Stimulated activated CD4-positive, alpha-beta T cell treated with anti-CD3 and anti-CD28 coated beads, Interleukin-1b, Interleukin-23, amount 100 ng/mL, for 1 hour (primary cell): ENCODE measurements at places on chromosomes 4 and X.

GRCh38 chr4:128303986-128304385, 16.4 kb upstream of the PGRMC2 start:
- DNase-seq: no peak

DNA sequence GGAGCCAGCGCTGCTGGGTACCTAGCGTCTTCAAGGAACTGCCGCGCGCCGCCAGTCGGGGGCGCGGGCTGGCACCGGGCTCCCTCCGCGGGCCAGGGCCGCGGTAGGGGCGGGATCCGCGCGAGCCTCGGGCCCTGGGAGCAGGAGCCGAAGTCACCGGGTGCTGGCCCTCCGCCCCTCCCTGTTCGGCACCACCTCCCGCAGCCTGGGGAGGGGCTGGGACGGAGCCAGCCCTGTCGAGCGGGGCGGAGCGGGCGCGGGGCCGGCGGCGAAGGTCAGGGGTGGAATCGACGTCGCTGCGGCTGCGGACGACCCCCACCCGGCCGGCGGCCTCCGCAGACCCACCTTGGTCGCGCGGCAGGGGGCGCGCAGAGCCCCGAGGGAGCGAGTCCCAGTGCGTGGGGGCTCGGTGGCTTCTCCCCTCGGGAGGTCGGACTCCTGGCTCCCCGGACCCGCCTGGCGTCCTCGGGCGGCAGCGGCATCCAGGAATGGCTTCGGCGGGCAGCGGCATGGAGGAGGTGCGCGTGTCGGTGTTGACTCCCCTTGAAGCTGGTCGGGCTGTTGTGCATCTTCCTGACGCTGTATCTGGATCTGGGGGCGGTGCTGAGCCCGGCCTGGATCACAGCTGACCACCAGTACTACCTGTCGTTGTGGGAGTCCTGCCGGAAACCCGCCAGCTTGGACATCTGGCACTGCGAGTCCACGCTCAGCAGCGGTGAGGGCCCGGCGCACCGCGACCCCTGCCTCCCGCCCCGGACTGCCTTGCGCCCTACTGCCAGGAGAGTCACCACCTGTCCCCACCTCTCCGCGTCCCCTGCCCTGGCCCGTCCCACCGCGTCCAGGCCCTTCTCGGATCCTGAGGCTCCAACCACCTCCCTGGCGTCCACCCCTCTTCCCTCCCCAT, 50.5 kb upstream of the FAM47C start:
- DNase-seq: no peak

- no peak for DNase-seq
These were observed 16.2 kb downstream of the ARHGEF38 start for GRCh38 chr4:105568584-105568983.

- no peak for DNase-seq
These were observed 15.0 kb downstream of the CLDN2 start for GRCh38 chrX:106935175-106935574.

- no peak for DNase-seq
These were observed 313.0 kb upstream of the SLC7A11 start for GRCh38 chr4:138555108-138555507.

GRCh38 chr4:141248486-141248885, 27.8 kb downstream of the ZNF330 start:
- DNase-seq: no peak

DNA sequence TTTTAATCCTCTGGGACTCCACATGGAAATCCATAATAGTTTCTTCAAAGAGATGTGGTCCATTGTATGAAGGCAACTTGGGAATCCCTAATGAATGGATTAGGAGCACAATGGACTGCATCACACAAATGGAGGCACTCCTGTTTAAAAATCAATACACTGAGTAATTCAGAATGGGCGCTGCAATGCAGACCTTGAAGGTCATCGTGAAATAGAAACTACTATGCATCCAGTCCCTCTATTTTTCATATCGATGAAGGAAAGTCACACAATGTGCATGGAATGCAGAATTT, 98.8 kb upstream of the EGFL6 start:
- no peak for DNase-seq

DNA sequence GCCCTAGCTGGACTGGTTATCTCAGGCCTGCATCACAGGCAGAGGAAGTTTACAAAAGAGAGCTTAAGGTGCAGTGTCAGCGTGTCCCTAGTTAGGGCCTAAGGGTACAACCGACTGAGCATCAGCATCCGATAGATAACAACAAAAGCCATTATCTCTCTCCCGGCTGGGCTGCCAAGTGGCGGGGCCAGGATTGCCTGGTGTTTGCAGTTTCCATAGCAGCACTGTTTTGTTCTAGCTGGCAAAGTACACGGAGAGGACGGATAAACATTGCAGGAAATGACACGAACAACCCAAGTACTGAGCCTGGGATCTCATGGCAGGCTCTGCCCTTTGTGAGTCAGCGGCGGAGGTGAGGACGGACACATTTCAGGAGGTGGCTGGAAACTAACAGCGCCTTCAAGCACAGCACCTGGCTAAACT, 104.7 kb upstream of the NOCT start:
- DNase-seq: no peak

GRCh38 chrX:46642145-46642544, 68.6 kb downstream of the CHST7 start:
- no peak for DNase-seq

DNA sequence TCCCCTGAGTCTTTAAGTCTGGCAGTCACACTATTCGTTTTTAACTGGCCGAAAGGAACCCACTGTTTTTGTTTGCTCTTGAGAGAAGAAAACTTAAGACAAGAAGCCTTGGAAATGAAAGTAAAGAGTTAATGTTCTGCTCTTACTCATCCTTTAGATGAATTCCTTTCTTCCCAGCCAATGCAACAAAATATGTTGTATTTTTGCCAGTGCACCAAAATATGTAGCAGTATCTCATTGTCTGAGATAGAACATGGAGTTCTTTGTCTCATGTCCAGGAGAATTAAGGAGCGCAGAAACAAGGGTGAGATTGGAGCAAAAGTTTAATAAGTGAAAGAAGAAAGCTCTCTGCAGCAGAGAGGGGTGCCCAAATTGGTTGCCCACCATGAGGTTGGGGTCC, 12.2 kb downstream of the TENT5D start:
- no peak for DNase-seq

- no peak for DNase-seq
These were observed 28.0 kb downstream of the JAKMIP1 start for GRCh38 chr4:6172093-6172926.

GRCh38 chrX:130336531-130336930, 3.2 kb upstream of the SLC25A14 start:
- DNase-seq: no peak

GRCh38 chrX:31374786-31375185, 302.9 kb upstream of the FTHL17 start:
- no peak for DNase-seq

- DNase-seq: no peak
These were observed 87.0 kb upstream of the FAT1 start for GRCh38 chr4:186810613-186811150.

- DNase-seq: no peak
These were observed 165.7 kb upstream of the CT83 start for GRCh38 chrX:116628464-116628863.

DNA sequence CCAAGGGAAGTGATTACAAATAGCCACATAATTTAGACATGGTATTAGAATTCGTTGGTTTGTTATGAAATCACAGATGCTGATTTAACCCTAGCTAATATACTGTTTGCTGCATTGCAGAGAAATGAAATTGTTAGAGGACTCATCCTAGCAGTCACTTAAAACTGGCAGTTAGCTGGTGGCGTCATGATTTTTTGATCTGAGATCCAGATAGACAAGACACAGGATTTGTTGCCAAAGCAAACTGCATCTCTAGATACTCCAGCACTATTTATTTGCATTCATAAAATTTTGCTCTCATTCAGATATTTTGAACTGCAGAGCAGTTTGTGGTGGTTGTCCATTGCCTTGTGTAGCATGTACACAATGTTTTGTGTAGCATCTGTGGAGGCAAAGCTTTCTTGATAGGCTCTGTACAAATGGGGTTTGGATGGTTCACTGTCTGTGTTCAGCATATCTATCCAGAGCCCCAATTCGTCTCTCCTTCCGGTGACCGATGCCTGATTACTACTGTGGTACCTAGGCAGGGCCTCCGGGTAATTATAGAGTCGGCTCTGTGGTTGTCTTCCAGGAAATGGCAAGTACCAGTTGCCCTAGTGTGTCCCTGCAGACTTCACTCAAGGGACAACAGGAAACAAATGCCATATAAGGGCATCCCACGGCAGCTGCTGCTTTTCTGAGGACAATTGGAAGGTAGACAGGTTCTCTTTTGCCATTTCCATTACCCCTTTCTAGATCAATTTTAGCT, 30.1 kb upstream of the SPARCL1 start:
- no peak for DNase-seq

GRCh38 chrX:113391875-113392274, 551.2 kb upstream of the AMOT start:
- DNase-seq: no peak

DNA sequence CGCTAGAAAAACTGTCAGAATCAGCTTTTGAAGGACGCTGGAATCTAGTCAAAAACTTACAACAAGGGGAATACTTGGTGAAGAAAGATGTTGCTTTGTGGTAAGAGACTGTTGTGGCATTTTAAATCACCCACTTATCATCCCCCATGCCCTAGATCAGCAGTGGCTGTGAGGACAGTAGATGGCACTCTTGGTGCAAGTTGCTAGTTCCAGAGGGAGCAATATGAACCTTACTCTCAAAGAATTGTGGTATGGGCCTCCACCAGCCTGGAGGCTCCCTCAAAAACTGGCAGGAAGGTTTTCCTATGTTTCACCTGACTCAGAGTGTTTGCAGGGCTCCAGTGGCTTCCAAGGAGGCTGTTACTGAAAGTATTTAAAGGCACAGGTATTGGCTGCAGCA, 37.7 kb upstream of the SLC16A2 start:
- DNase-seq: no peak

- no peak for DNase-seq
These were observed 8.2 kb upstream of the AFF1 start for GRCh38 chr4:86926435-86927086.

DNA sequence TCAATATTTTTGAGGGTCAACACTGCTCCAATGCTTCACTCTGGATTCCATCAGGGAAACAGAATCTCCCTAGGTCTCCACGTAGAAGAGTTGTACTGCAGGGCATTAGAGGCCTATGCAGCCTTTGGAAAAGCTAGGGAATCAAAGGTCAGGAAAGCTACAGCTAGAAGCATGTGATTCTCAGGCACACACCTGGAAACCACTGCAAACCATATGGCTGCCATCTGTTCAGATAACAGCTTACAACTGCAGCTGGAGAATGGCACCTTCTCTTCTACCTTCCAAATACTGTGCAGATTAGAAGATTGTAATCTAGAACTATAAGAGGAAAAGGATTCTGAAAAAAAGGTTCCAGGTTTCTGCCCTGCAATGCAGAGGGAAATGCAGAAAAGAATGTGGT, 60.6 kb downstream of the BTC start:
- DNase-seq: no peak

DNA sequence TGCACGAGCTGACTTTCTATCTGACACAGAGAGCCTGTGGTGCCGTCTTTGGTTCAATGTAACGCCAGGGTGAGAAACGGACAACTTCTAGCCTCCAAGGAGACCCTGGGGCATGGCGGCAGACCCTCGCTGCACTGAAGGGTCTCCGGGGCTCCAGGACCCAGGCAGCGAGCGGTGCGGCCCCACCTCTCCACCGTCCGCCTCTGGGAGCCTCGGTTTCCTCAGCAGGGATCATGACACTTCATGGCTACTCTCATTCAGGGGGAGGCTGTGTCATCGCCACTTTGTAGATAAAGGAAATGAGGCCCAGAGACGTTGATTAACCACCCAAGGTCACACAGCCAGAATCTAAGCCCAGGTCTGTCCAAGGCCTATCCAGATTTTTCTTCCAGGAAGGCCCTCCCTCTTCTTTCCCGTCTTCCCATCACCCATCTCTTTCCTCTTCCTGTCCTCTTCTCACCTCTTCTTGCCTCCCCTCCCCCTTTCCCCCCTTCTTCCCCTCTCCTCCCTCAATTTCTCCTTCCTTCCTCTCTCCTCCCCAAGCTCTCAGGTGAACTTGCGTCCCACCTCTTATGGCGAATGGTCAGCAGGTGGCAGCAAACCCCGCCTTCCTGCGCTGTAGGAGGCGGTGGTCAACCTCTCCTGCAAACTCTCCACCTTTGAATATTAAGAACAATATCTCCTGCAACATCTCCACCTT, 69.3 kb upstream of the HMX1 start:
- no peak for DNase-seq

DNA sequence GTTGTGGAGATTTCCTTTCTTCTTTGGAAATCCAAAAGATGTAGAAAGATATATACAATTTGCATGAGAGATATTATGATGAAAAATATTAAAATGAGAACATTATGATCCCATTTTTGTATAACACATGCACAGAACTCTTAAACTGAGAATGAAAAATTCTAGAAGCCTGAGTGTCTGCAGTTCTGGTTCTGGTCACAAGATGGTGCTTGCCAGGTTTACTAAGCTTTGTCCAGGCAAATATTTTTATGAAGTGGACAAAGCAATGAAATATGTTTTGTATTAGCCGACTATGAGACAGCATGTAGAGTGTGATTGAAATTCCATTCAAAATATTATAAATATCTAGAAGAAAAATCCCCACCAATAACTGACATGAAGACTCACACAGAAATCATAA, 2.2 kb downstream of the PWWP3B start:
- DNase-seq: no peak

- DNase-seq: no peak
These were observed 325.5 kb upstream of the SLC7A11 start for GRCh38 chr4:138567696-138568095.

- DNase-seq: no peak
These were observed 211.6 kb upstream of the TAPT1 start for GRCh38 chr4:16437836-16438235.

GRCh38 chrX:3360881-3361280, 14.4 kb upstream of the MXRA5 start:
- no peak for DNase-seq

DNA sequence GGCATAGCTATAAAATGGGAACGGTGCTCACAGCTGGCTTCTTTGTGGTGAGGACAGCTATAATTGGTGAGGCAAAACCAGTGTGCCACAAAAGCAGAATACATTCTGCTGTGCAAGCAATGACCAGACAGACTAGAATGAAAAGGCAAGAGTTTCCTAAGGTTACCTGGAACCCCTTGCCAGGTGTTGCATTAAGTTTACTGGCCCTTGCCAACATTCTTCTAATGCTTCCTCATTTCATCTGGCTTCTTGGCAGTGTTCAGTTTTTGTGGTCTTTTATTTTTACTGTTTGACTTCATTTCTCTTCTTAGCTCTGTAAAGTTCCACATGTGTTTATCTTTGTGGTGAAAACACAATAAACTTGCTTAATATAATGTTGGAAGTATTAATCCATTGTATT, 131.4 kb downstream of the PTTG2 start:
- no peak for DNase-seq

- no peak for DNase-seq
These were observed 70.7 kb upstream of the PPP3CA start for GRCh38 chr4:101418055-101418454.

- no peak for DNase-seq
These were observed 19.8 kb upstream of the PPARGC1A start for GRCh38 chr4:23909671-23910070.

- no peak for DNase-seq
These were observed 11.0 kb downstream of the GNRHR start for GRCh38 chr4:67743194-67743593.

DNA sequence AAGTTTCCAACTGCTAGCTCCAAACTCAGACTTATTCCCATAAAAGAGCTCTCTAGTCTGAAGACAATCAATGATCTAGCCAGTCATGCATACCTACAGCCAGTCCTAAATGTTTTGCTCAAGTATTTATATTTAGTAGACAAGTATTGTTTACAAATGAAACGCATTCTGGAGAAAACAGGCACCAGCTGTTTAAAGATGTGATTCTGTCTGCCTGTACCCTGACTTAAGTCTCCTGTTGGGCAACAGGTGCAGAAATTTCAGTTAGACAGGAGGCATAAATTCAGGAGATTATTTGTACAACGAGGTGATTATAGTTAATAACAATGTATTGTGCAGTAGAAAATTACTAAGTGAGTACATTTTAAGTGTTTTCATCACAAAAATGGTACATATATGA, 28.9 kb downstream of the LNX1 start:
- DNase-seq: no peak
